NCI-H526 treated with DMSO at 0.1 percent for 48 hours (cell line): ENCODE measurements at places on chromosomes 1 and 21.

- DNase-seq, result no peak
Observed at GRCh38 chr1:20603504-20604464, 14.9 kb downstream of the CDA start.

GRCh38 chr1:72063364-72064044 lies 218.8 kb downstream of the NEGR1 start:
- no peak for DNase-seq

DNA sequence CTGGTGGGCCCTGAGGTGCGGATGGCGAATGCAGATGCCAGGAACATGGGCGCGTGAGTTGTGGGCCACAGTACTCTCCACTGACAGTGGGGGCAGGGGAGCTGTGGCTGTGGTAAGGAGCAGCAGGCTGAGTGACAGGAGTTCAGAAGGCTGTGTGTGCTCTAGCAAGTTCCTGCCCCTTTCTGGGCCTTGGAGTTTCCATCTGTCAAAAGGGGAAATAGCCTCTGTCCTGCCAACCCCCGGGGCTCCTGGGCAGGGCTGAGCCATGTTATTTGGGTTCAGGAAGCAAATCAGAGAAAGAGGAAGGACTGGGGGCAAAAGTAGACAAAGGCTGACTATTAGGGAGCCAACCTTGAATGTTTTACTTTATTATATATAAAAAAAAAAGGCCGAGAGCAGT lies 19.5 kb upstream of the MFN2 start:
- DNase-seq, result no peak

DNA sequence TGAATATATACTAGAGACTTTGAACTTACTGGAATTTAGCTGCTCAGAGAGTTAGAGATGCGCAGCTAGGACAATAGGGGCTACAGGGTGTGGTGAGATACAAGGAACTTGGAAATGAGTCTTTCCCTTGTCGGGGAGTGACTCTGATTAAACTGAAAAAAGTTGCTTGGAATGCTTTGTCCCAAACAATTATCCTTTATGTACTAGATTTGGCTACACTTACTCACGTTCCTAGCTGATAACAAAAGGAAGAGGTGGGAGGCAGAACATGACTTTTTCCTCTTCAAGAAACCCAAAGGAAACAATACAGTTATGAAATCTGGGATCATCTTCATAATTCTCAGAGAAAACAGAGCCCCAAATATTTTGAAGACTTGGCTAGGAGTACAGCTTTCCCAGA lies 6.9 kb upstream of the CGN start:
- no peak for DNase-seq

DNA sequence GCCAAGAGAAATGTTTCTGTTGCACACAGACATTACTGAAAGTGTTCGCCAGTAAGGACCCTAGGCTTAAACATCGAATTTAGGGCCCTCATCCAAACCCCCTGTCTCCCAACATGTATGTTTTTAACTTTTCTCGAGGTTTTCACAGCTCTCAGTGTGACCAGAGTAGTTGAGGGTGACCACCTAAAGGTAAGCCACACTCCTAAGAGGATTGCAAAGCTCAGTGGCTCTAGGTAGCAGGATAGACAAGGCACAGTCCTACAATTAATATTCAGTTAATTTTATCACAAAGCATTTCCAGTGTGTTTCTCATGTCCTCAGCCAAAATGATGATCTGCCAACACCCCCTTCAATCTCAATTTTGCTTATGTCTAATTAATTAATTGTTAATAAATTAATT lies 695 bp upstream of the ALG14 start:
- no peak for DNase-seq

DNA sequence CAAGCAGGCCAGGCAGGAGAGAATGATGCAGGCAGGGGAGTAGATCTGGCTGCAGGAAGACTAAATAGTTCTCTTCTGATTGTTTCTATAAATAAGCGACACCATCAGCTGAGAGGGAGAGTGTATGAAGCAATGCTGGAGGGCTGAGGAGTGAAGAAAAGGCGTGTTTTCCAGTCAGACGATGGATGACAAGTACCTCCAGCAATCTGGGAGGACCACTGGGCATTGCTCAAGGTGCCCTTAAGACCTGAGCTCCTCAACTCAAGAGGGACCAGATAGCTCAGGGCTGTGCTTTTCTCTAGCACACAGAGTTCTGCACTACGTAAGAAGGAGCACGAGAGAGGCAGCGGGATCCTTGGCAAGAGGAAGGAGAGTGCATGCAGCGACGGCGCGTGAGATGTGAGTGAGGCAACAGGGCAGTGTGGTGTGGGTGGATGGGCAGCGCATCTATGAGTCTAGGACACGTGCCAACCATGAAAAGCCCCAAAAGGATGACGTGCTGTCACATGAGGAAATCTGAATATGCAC lies 36.0 kb downstream of the PABPC4 start:
- no peak for DNase-seq

GRCh38 chr21:35484032-35484431 lies 434.9 kb upstream of the RUNX1 start:
- no peak for DNase-seq

DNA sequence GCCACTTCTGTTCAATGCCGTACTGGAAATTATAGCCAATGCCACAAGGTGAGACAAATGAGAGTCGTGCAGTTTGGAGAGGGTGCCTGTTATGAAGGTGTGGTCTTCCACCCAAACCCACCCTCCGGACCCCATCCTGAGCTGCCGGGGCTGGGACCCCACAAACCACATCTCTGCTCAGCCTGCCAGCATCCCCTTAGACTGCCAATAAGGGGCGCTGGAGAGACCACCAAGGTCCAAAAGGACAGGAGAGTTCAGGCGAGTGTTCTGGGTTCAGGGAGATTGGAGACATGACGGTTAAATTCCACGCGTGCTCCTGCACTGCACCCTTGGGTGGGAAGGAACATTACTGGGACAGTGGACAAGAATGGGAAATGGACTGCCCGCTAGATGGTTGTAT lies 48.7 kb upstream of the COL18A1 start:
- no peak for DNase-seq

DNA sequence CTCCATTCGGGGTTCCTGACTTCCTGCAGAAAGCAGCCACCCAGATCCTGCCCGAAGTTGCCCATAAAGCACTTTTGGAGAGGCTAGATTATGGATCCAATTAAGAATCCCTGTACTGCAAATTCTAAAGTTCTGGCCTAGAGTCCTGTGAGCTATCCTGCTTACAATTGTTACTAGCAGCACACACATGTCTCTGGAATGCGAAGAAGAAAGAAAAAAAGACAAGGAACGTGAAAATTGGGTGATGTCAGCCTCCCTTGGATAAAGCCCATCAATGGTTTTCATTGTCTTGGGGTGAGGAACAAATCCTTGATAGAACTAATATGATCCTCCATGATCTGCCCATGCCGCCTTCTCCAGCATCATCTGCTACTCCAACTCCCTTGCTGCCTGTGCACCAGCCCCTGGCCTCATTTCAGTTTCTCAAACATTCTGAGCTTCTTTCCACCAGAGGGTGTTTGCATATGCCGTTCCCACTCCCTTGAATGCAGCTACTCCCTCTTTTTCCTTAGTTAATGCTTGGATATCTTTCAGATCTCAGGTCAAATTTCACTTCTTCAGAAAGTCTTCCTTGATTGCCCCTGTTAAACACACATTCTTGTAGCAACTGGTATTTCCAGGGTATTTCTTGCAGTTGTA lies 94.0 kb downstream of the ST6GALNAC5 start:
- no peak for DNase-seq

DNA sequence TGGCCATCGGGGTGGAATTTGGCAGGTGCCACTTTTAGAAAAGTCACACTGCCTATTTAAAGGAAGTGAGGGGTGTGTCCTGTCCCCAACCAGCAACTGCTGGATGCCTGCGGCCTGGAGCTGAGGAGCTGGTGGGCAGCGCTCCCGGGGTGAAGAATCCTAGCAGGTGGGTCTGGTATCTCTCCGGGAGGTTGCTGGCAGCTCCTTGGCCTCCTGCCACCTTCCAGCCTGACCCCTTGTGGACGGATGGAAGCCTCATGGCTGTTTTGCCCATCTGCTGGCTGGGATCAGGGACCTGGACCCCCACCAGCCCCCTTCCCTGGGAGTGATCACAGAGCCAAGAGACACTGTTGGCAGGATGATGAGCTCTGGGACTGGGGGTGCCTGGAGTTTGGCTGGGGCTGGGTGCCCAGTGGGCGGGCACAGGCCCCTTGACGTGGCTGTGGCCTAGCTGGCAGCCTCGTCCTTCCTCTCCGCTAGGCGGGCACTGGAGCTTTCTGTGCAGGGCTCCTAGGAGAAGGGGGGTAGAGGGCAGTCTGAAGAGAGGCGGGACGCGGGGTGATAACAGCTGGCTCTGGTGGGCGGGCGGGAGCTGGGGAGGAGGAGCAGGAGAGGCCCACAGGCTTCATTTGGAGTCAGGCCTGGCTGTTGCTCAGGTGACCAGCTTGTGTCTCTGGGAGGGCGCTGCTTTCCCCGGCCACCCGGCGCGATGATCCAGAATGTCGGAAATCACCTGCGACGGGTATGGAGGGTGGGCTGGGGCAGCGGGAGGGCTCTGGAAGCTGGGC lies at the start of gene ACOT11:
Gene ACOT11 (plus strand): TSS at position 628 of the 788 bp plus-strand sequence. CDS start 82 bp downstream, at position 710.
- no peak for DNase-seq

GRCh38 chr1:223721658-223722607 lies 9.6 kb downstream of the CAPN2 start:
- DNase-seq, result no peak

DNA sequence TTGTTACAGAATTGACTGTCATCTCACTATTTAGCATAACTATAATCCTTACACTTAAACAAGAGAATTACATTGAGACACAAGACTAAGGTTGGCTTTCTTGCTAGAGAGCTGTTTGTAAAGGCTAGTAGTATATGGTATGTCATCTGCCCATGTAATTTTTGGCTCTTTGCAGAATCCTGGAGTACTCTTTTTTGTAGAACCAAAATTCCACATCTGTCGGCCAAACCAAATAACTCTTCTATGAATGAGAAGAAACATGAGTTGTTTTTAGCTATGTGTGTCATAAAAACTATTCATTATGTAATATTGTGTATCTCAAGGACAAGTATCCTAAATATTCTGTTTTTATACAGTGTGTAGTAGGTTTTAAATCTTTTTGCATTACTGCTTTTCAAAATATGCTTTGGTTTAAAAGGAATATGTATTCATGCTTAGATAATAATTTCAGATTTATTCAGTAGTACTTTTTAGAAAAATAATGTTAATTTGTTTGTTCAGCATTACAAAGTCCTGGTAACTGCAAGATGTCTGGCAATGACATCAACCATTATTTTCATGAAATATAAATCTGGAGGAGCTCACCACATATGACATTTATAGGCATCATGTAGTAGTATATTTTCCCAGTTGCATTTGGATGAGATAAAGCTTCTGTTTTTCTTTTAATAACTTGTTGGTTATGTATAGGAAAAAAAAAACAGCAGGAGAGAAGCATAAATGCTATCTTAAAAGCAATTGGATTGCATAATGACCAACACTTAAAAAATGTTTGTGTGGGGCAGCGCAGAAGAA lies 159.8 kb downstream of the HS2ST1 start:
- no peak for DNase-seq

DNA sequence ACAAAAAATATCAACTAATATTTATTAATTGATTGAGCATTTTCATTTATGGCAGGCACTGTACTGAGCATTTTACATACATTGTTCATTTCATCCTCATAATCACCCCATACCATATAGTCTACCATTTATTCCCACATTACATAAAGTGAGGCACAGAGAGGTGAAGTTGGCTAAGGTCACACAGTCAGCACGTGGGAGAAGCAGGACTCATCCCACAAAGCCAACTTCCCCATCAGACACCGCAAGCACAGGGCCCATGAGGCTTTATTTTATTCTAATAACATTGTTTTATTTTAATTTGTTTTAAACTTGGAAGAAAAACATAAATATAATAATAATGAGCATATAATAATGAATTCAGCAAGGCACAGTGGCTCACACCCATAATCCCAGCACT lies 43.1 kb upstream of the CAPZB start:
- DNase-seq, result no peak

GRCh38 chr1:12001996-12002493 lies 17.3 kb upstream of the MIIP start:
- no peak for DNase-seq
